ENCODE measurements at places on chromosomes 1 and 21.

DNA sequence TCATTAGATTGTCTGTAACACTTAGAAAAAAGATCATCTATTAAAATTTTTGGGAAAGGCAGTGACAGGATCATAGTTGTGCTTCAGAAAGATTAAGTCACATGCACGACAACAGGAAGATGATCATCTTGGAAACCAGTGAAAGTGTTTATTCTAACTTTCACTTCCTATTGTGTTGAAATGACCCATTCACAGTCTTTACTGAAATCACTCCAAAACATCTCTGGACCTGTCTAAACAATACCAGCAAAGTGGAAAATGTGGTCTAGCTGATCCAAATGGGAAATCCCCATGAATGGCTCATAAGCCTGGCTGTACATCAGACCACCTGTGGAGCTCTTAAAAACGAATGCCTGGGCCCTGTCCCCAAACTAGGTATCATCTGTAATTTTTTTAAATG is 111.1 kb upstream of the ETV3 start:
- peak; percentile 16 for DNase-seq

GRCh38 chr1:235423214-235423652 is 56.0 kb downstream of the TBCE start:
- peak; percentile 41 for DNase-seq

DNA sequence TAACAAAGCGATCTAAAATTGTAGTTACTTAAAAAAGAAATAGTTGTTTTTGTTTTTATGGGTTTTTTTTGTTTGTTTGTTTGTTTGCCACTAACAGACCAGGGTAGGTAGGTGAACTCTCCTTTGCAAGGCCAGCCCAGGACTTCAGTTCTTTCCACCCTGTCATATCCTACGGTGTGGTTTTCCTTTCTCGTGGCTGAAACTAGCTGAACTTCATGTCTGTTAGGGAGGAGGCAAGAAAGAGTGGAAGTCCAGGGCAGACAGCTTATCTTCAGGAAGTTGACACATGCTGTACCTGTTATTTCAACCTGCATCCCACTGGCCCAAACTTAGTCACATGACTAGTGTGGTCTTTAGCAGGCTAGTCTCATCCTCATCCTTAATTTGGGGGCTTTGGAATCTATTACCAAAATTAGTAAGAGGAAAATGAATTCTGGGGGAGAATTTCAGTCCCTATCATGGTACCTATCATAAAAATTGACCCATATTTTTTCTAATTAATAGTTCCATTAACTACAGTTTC is 62.9 kb upstream of the LRRC7 start:
- no peak for DNase-seq

- DNase-seq: no peak
Measured at GRCh38 chr1:36481771-36482723, 666 bp downstream of the CSF3R start.

Measured in GM13977 (cell line).